ENCODE measurements at places on chromosomes 7 and 10.

DNA sequence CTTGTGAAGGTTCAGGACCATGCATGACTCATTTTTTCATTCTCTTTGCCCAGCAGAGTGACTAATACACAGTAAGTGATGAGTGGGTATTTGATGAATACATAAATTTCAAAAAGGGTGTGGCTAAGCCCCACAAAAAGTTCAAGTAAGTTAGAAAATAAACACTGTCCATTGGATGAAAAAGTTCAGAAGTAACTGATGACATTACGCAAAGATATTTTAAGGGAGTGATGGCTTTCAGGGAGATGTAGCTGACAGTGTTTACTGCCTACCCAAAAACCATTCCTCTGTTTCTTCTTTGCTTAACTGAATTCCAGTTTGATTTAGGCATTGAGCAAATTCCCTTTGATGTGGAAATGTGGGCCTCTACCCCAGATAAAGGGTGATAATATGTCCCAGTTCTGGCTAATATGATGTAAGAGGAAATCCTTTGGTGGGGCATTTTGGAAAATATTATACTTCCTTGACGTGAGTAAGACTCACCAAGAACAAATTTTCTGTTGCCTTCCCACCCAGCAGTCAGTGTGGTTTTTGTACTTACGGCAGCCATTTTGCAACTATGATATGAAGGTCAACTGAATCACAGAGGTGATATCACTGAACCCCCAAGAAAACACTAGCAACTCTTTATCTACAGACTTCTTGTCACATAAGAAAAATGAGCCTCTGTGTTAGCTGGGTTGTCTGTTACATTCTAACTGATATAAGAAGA lies 29.0 kb upstream of the EBLN1 start:
- DNase-seq: peak; percentile 52

GRCh38 chr7:141452911-141453310 lies 98.3 kb upstream of the AGK start:
- DNase-seq: no peak

DNA sequence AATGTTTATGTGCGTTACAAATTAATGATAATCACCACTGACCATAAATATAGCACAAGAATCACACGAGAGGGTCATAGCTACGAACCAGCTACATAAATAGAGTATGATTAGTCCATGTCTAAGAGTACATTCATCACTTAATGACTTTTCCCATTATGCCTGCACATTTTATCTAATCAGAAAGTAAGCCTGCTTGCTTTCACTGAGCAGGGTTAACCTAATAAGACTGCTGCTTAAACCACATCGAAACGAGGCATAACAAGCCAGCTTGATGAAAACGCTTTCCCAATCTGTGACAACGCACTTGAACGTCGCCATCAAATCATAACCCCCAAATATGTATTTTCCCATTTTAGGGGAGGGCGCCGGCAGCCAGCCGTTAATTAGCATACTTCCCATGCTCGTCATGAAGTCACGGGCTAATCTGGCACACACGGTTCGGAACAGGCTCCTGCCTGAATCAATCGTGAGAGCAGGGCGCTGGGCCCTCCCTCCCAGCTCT lies 71.5 kb downstream of the EBF3 start:
- no peak for DNase-seq

GRCh38 chr10:30630571-30630970 lies 1.0 kb upstream of the LYZL2 start:
- no peak for DNase-seq

- DNase-seq: no peak
Measured at GRCh38 chr7:13945670-13946069, 43.8 kb downstream of the ETV1 start.

DNA sequence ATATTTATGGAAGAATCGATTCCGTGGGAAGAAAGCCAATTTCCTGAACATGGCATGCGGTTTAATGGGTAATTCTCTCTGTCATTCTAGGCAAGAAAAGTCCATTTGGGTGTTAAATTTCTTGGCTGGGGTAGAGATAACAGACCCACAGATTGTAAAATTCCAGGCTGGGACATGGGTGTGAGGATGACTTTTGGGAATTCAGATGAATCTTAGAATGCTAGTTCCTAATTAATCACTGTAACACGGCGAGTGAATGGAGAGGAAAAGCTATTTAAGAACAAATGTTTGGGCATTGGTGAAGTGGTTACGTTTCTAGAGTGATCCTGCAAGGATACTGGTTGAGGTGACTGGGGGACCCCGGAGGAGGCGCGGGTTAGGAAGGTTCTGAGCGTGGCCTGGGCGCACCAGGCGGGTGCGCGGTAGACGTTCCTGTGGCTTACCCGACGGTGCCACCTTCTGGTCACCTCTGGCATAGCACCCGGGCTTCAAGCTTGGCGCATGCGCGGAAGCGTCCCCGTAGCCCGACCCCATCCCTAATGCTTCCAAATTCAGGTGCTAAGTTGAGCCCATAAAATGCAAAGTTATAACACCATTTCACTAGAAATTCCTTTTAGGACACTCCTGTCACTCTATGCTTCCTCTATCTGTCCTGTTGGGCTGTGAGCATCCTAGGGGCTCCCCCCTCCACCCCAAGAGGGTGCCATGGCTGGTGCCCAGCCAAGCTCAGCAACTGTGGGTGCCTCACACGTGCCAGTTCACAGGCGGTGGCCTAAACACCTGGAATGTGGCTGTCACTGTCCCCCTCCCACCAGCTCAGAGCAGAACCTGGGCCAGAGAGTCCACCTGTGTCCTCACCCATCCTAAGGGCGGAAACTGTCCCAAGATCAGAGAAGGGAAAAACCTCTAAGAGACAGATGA lies 104.4 kb downstream of the PTPRE start:
- DNase-seq: peak; percentile 90

DNA sequence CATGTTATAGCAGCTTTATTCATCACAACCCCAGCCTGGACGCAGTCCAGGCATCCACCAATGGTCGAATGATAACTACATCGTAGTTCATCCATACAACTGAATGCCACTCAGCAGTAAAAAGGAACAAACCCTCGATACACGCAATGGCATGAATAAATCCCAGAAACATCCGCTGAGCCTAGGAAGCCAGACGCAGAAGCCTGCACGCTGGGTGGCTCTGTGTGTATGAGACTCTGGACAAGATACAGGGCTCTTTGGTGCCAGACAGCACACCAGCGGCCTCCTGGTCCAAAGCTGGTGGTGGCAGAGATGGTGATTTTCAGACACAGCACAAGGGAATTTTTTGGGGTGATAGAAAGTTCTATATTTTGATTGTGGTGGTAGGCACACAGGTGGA lies 10.0 kb upstream of the CRYGN start:
- no peak for DNase-seq

DNA sequence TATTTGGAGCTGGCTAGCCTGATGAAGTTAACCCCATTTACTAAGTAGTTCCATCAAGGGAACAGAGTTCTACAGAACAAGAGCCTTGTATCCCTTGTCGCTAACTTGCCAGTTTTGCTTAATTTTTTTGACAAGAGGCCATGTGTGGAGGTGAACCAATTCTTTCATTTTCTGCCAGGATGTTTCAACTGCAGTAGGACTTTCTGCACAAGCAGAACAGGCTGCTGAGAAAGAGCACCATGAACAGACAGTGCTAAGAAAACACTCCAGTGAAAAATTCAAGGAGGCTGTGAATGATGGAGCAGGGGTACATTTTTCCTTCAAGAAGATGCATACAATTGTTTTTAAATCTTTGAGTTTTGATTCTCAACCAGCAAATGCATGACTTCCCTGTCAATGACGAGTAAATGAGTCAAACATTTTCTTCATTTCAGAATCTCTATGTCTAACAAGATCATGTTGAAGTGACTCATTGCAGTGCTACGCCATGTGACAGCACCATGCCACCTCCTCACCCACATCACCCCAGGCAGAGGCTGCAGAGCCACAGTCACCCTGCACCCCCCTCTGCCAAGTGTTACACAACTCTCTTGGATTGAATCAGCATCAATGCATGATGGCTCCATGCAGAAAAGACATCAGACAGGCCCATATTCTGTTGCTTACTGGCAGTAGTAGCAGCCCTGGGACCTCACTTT lies 193.1 kb downstream of the COBL start:
- peak; percentile 39 for DNase-seq
